ENCODE measurements at places on chromosomes 2 and 18. TPM values are rescaled to one million over a fixed set of nuclear protein-coding genes. Genes with fewer than 3 reads are reported as not detected.

PAIP2B gene
- 0.17 TPM for total RNA-seq

HAAO gene
- total RNA-seq = not detected

GLI2 gene
- 0.64 TPM for total RNA-seq

ALPP gene
- not detected for total RNA-seq

CAPN14 gene
- total RNA-seq = under 0.01 TPM
